ENCODE measurements at places on chromosomes 13 and 19.

- DNase-seq, result no peak
These were observed 1.9 kb upstream of the LINGO3 start for GRCh38 chr19:2309734-2310362.

- DNase-seq, result peak; percentile 77
These were observed 918 bp downstream of the TMEM190 start for GRCh38 chr19:55377356-55378131.

- no peak for DNase-seq
These were observed 106.2 kb downstream of the SLITRK5 start for GRCh38 chr13:87777387-87777786.

DNA sequence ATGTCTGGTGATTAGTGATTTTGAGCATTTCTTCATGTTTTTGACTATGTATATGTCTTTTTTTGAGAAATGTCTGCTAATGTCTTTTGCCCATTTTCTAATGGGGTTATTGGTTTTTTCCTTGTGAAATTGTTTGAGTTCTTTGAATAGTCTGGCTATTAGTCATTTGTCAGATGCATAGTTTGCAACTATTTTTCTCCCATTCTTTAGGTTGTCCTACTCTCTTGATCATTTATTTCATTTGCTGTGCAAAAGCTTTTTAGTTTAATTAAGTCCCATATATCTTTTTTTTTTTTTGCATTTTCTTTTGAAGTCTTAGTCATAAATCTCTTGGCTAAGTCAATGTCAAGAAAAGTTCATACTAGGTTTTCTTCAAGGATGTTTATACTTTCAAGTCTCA, 449.8 kb downstream of the DACH1 start:
- DNase-seq, result no peak

- DNase-seq, result peak; percentile 73
These were observed 379 bp upstream of the ZNF470 start for GRCh38 chr19:56566904-56567273.

DNA sequence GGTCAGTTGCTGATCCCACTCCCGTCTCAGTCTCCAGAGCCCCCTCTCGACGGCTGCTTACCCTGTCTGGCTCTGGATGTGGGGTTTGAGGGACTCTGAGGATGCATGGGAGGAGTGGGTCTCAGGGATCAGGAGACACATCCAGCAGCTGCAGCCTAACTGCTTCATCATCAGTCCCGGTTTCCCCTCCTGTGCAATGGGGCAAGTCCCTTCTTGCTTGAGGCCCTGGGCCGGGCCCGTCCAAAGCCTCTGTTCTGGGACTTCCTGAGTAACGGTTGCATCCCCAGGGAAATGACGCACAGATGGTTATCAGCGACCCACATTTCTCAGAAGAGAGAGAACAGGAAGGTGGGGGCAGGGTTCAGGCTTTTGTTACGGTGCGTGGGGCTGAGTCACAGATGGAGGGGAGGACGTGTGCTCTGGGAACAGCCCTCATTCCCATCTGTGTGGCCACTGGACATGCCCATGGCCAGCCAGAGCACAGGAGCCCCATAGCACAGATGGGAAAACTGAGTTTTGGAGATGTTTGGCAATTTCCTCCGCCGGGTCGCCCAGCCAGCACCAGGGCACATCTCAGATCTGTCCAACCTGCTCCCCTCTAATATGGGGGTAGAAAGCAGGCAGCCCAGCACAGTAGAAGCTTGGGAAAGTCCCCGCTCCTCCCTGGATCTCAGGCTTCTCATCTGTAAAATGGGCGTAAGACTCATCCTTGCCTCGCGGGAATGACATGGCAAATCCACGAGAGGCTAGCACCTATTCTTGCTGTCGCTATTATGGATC, 19.3 kb downstream of the GNA15 start:
- DNase-seq, result no peak

DNA sequence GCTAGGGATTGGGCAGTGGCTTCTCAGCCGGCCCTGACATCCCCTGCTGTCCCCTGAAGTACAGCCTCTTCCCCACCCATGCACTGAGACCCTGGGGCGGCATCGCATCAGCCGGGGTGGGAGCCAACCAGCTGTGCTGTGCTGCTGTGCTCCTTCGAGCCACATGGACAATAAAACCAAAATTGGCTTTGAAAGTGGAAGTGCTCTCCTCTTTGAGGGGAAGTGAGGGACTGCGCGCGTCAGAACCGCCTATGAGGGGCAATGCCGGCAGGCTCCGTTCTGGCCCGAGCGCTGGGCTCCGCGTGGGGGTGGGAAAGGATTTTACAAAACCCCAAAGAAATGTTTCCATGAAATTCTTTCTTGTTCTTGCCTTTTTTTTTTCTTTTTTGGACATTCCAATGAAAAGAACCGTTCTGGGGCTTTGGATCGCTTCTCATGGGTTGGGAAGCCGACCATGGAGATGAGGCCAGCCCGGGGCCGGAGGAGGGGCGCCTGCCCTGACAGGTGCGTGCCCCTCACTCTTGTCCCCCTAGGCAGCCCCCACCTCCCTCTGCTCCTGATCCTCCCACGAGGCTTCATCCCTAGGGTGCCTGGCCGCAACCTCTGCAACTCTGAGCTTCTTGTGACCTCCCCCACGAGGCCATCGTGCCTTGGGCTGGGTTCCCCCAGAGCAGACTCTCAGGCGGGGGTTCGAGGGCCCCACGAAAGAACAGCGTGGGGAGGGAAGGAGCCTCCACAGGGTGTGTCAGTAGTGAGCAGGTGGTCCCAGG, 22.6 kb downstream of the KLHL26 start:
- no peak for DNase-seq

DNA sequence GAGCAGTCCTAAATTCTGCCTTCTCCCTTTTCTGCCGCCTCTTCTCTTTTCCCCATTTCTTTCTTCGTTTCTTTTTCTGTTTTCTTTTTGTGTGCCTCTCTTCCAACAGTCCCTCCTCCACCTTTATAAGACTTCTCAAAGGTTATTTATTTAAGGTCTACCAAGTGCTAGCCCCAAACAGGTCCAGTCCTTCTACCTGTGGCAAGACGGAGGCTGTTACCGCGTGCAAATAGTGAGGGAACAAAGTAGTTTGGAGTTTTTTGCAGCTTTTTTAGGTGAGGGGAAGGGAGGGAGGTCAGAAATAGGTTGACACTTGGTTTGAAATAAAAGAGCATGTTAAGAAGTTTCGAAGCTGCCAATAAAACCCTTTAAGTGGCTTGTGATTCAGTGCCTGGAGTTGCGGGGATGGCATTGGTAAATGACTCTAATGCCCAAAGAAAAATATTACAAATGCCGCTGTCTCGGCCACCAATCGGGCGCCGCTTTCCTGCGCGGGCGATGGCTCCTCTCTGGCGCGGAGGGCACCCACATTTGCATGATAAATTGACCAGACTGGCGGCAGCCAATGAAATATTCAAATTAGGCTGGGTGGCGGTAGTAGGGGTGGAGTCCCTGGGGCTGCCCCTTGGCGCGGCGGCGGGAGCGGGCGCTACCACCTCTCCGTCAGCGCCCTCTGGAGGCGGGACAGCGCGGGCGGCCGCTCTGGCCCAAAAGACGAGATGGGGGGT, 7.5 kb upstream of the TSHZ3 start:
- DNase-seq, result peak; percentile 46

GRCh38 chr13:44436589-44437337, 63.1 kb downstream of the SERP2 start:
- peak; percentile 96 for DNase-seq

- DNase-seq, result peak; percentile 81
These were observed at the start of gene PKN1 for GRCh38 chr19:14432791-14433553. TSS of gene PKN1 (plus strand) at chr19:14433306. CDS start at chr19:14433522, 216 bp downstream.

DNA sequence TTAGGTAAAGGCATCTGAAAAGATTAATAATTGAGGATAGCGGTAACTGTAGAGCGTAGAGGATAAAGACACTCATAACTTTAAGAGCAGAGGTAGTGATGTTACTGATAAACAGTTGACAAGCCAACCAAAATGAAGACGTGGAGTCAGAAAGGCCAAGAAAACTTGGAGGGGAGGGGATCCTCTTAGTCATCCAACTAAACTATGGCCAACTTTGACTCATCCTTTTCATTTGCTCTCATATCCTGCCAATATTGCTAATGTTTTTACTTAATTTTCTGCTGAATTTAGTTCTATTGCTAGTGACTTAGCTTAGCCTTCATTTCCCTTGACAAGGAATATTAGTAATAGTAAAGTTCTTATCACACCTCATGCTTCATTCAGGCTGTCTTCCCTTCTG, 13.4 kb downstream of the ITGBL1 start:
- no peak for DNase-seq

GRCh38 chr13:110616103-110617101, 1.1 kb downstream of the NAXD start:
- no peak for DNase-seq

DNA sequence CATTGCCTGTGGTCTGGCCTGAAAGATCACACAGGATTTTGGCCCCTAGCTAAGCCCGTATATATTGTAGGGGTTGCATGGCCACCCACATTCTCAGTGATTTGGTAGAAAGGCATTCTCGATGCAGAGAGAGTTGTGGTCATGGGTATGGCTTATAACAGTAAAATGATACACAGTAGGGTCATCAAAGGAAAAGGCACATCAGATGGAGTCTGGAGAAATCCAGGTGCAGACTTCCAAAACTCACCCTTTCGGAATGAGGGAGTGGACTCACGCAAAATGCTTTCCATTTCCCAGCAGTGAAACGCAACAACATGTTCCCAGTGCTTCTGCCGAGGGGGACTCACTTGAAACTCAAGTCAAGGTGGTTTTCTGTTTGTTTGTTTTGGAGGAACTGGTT, 802.5 kb upstream of the SLITRK1 start:
- no peak for DNase-seq

GRCh38 chr19:7720351-7720750, 11.6 kb downstream of the CLEC4G start:
- DNase-seq, result no peak

GRCh38 chr13:30044932-30045331, 194.5 kb upstream of the UBL3 start:
- no peak for DNase-seq

- peak; percentile 91 for DNase-seq
These were observed at the start of gene ZNF229 for GRCh38 chr19:44447916-44448674. TSS of gene ZNF229 (minus strand) at chr19:44448472. CDS start at chr19:44442847, 5,625 bp downstream.

- DNase-seq, result no peak
These were observed 98.2 kb upstream of the SERP2 start for GRCh38 chr13:44275381-44275780.

GRCh38 chr13:49532593-49532992, 36.8 kb downstream of the PHF11 start:
- DNase-seq, result no peak

GRCh38 chr19:24057144-24057543, 29.8 kb upstream of the ZNF254 start:
- DNase-seq, result no peak

DNA sequence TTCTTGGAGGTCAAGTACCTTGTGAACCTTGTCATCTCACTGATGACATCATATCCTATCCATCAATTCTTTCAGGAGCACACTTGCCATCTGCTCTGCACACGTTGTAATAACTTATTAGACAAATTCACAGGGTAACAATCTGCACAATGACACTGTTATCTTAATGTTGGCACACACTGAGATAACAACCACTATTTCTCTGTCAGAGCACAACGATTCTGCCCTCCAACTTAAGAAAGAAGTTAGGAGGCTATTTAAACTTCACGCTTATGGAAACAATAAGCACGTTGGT, 351.3 kb downstream of the DACH1 start:
- DNase-seq, result no peak

- DNase-seq, result peak; percentile 83
These were observed 4.3 kb downstream of the CD37 start for GRCh38 chr19:49339301-49340068.

- no peak for DNase-seq
These were observed 44.3 kb upstream of the TEX29 start for GRCh38 chr13:111275995-111276618.

- no peak for DNase-seq
These were observed 38.6 kb downstream of the SCEL start for GRCh38 chr13:77574096-77574495.

DNA sequence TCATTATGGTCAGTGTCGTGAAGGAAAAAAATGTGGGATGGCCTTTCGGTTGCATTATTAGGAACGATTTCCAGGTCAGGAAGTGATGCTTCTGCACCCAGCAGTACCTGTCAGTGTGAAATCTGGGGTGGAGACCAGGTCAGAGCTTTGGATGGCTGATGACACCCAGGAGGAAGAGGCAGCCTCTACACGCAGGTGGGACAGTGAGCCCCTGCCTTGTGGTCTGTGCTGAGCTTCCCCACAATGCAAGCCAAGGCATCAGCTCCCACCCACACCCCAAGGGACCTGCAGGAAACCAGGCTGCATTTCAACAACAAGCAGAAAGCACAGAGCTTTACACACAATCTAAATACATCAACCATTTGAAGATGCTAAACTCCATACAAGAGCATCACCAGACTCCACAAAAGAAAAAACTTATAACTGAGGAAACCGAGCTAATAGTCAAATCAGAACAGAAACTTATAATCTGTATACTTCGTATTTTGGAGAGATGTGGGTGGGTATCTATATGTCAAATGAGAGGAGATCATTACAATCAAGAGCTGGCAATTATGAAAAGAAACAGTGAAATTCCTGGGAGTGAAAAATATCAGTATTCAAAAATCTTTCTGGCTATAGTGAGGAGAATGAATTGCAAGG, 130.1 kb downstream of the ZDHHC20 start:
- no peak for DNase-seq

DNA sequence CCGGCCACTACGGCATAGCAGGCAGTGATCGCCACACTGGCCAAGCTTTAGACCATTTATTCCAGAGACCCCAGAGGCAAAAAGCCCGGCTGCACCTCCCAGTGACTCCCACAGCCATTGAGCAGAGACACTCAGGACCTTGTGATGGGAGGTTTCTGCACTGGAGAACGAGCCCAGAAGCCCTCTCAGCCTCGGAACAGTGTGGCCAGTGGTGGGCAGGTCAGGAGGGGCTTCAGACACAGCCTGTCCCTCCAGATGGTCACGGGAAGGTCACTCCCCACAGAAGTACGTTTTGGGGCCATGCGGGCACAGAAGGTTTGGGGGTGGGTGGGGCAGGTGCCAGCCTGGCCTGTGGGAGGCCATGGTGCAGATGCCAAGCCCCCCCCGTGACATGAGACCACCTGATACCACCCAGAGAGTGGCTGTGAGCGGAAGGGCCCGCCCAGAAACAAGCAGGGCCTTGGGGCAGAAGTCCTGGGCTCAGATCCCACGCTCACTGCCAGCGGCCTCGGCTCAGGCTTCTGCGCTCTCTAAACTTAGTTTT, 599 bp upstream of the F10 start:
- DNase-seq, result peak; percentile 8

- DNase-seq, result no peak
These were observed 7.7 kb downstream of the FFAR2 start for GRCh38 chr19:35455616-35456201.

- no peak for DNase-seq
These were observed 12.3 kb downstream of the HTR2A start for GRCh38 chr13:46884531-46884930.

GRCh38 chr13:29109987-29110386, 289.8 kb downstream of the MTUS2 start:
- DNase-seq, result no peak

GRCh38 chr13:31625115-31625514, 114.2 kb upstream of the RXFP2 start:
- no peak for DNase-seq

GRCh38 chr13:74449811-74450524, 315.8 kb upstream of the KLF12 start:
- DNase-seq, result no peak

All from glutamatergic neuron (in vitro differentiated cells).